ENCODE measurements at places on chromosomes 3 and 15.

- no peak for DNase-seq
Measured at GRCh38 chr3:11481556-11481955, 162.2 kb downstream of the VGLL4 start.

DNA sequence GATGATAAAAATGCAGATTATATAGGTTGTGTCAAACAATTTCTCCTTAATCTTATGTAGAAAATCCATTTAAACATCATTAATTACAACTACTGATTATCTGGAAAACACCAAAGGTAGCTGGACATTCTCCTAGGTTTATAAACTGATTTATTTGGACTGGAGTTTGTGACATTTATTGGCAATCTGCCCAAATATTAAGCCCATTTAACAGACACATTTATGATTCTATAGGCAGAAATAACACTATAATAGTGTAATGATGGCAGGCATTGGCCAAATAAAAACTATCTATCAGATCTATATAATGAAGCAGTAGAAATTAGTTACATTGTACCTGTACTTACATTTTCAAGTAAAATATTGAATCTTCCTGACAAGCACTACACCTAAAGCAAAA is 117.8 kb downstream of the TFDP2 start:
- DNase-seq = no peak

GRCh38 chr3:102670986-102671385 is 236.2 kb downstream of the ZPLD1 start:
- DNase-seq = no peak

- DNase-seq = no peak
Measured at GRCh38 chr15:101010781-101011180, 91.6 kb downstream of the LRRK1 start.

- DNase-seq = no peak
Measured at GRCh38 chr3:194380326-194380725, 10.8 kb upstream of the LRRC15 start.

GRCh38 chr3:81838457-81838856 is 77.0 kb upstream of the GBE1 start:
- no peak for DNase-seq

DNA sequence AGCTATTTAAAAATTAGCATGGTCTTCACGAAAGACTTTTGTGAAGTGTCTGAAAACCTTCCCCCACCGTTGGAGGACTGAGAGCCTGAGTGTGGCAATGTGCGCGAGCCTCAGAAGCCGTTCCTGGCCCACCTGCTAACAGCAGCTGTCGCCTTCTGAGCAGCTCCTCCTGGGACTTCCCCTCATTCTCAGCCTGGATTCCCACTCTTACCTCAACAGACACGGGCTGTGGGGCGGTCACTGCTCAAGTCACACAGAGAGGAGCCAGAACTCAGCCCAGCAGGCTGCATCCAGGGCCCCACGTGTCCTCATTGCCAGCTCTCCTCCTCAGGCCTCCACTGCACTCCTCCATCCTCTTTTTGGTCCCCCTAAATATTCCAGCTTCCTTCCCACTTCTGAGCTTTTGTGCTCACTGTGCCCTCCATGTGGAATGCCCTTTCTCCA is 7.8 kb downstream of the DNASE1L3 start:
- DNase-seq = no peak

DNA sequence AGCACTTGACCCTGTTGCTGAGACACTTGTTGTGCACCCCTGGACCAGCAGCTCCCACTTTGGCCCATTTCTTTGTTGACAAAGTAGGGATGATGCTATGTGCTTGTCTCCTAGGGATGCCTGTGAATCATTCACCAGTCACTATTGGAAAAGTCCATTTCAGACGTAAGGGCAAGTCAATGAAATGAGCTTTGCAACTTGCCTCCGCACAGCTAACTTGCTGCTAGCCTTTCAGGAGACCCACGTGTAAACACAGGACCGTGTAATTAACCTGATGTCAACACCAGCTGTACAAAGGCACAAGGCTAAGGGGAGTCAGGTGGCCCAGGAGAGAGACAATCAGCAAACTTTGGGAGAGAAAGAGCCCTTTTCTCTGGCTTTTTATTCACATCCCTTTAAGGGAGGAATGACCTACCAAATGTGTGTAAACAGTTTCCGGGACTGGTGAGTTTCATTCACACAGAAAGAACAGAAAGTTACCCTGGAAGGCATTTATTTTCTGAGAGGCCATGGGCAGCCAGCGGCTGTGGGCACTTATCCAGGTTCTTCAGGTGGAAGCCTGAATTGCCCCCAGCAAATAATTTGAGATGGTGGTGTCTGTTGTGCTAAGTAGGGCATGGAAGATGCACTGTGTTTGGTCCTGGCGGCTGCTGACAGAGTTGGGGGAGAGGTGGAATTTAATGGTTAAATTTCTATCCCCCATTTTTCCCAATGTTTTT is 54.0 kb downstream of the TIPARP start:
- DNase-seq = no peak

DNA sequence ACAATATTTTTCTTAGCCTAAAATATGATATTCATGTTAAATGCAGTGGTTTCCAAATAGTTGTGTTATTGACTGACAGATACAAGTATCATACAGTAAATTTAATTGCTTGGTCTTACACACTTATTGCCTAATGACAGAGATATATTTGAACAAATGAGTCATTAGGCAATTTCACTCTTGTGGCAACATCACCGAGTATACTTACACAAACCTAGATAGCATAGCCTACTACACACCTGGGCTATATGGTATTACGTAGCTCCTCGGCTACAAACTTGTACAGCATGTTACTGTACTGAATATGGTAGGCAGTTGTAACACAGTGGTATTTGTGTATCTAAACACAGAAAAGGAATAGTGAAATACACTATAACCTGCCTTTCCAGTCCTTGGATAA is 50.3 kb downstream of the SERPINI1 start:
- DNase-seq = no peak
